Hematopoietic multipotent progenitor cell treated with erythropoietin and hydrocortisone succinate and interleukin-3 and kit ligand, for 6 days (in vitro differentiated cells): ENCODE measurements at places on chromosomes 2 and 18.
A peak's percentile ranks its signal among the peaks of the same experiment; 100 is the strongest.

DNA sequence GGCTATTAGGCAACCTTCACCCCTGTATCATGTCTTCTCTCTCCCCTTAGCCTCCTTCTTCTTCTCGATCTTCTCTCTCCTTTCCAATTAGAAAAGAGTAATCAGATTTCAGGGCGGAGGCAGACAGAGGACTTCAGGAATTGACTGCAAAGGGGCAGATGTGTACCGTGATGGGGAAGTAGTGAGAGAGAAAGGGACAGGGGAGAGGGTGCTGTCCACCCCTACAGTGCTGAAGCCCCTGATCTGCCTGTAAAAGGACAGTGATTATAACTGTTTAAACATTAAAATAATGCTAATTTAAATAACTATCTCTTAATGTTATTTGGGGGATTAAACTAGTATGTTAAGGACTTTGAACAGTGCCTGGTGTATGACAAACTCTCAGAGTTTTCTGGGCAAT is 178.5 kb downstream of the ACTR3 start:
- peak; percentile 13 for DNase-seq

- DNase-seq, result no peak
These were observed 16.9 kb downstream of the STEAP3 start for GRCh38 chr2:119240311-119241204.

GRCh38 chr2:205815673-205816072 is 133.4 kb downstream of the NRP2 start:
- DNase-seq, result no peak

GRCh38 chr2:6574121-6574520 is 291.6 kb downstream of the CMPK2 start:
- no peak for DNase-seq

DNA sequence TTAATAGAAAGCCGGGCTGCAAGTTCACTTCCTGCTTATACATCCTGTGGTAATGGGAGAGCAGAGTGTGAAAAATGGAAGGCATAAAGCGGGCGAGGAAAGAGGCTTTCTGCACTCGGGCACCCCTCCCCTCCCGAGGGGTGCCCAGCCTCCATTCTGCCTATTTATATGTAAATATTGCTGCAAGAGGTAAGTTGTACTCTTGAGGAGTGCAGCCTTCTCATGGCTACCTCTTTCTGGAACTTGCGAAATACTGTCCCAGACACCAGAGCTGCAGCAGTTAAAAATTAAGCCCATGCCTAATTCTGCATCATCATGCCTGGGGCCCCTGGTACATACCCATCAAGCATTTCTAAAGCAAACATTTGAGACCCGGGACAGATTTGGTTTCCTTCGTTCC is 156.0 kb downstream of the GBX2 start:
- no peak for DNase-seq

GRCh38 chr2:120948662-120949011 is 213.0 kb downstream of the GLI2 start:
- DNase-seq, result no peak

- DNase-seq, result peak; percentile 43
These were observed 29.4 kb downstream of the GPD2 start for GRCh38 chr2:156465573-156465972.

- no peak for DNase-seq
These were observed 422.7 kb upstream of the FSHR start for GRCh38 chr2:49577041-49577440.

GRCh38 chr2:170582751-170583463 is 132.2 kb upstream of the SP5 start:
- no peak for DNase-seq

GRCh38 chr2:573025-573424 is 104.2 kb downstream of the TMEM18 start:
- DNase-seq, result no peak

- no peak for DNase-seq
These were observed 99.9 kb upstream of the FN1 start for GRCh38 chr2:215535741-215536140.

DNA sequence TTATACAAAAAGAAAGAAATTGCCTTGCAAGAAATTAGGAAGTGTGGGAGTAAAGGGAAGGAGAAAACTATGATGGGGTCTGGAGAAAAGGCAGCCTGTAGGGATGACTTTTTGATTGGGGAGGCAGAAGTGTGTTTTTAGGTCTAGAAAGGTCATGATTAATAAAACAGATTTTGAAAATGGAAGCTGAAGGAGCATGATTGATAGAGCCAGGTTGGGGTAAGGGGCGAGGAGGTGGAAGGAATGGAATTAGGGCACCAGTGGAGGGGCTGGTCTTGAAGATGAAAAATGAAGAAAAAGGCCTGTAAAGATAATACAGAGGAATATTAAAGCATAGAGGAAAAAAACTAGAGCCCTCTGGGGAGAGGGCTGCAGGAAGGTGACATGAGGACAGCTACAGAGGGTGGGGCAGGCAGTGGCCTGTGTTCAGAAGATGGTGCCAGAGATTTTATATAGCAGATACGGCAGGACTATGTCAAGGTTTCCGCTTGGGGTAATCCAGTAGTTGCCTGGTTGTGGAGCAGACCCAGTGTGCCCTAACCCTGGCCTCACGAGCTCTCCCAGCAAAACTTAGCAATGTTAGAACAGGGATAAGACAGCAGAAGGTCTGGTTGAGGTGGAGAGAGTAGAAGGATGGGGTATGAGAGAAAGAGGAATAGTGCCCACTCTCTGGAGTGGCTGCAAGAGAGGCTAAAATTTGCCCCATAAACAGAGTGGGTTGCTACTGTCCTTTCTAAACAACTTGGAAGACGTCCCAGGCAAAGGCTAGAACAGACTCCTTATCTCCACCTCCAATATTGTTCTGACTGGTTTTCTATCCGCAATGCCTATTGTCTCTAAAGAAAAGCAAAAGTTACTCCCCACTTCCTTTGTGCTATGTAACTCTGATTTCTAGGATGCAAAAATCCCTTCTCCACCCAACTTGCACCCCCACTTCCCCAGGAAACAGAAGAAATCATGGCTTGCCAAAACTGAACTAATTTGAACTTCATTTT is 287.3 kb downstream of the AGPS start:
- peak; percentile 83 for DNase-seq

DNA sequence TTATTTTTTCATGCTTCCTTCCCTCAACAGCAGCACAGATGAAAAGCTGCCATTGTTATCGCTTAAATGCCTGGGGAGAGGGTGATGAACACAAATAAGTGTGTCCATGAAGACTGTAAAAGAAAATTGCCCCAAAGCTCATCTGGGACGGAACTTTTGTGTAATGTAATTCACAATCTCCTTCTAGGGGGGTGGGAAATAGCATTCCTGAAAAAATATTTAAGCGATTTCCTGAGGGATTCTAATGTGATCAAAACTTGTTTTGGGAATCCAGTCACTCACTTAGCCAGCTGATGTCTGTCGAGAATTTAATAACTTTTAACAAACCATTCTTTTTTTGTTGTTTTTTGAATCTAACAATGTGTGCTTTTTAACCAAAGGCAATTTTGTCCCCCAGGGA is 427.9 kb downstream of the PLCL1 start:
- DNase-seq, result no peak

DNA sequence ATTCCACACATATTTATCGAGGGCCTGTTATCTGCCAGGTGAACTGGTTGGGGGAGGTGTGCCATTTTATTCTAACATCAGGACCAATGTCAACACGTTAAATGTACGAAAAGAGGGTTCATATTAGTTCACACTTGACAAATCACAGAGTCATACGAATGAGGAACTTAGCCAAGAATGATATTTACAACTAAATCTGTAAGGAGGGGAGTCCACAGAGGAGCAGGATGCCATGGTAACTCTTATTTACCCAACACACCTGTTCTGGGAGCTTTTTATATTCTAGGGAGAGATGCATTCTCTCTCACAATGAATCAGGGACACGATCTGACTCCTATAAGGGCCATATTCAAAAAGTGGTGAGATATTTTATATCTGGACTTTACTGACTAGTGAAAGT is 144.1 kb downstream of the CDC42EP3 start:
- DNase-seq, result no peak

- no peak for DNase-seq
These were observed 248.5 kb downstream of the RNF144A start for GRCh38 chr2:7165736-7166135.

DNA sequence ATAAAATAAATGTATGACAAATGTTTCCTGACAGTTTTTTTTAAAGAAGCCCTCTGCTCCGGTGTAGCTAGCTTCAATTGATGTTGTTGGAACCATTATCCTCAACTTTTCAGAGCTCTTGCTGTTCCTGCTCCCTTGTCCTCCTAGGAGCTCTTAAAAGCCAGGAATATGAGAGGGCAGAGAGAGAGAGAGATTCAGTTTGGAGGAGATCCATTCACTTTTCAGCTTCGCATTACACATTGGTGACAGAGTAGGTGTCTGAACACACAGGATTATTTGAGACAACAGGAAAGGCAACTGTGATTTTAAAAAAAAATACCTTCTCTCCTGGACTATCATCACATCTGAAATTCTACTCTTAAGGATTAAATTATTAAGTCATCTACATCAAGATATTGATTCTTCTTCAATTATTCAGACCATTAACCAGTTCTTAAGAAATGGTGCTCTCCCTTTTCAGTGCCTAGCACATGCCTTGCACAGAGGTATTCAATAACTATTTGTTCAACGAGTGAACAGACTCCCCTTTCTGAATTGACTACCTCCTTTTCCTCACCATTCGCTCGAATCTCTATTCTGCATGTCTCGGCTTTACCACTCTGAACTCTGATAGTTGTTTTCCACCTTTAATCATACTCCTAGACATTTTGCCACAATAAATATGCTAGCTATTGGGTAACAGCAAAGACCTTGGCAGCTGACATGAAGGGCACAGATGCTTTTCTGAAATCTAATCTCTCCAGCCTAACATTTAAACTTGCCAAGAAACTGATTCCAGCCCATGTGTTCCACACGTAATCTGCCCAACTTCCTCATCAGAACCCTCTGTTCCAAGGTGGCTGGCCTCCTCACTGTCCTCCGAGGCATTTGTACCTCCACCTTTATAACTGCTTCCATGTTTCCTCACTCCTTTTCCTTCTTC is 28.6 kb upstream of the SLC35F5 start:
- DNase-seq, result no peak

DNA sequence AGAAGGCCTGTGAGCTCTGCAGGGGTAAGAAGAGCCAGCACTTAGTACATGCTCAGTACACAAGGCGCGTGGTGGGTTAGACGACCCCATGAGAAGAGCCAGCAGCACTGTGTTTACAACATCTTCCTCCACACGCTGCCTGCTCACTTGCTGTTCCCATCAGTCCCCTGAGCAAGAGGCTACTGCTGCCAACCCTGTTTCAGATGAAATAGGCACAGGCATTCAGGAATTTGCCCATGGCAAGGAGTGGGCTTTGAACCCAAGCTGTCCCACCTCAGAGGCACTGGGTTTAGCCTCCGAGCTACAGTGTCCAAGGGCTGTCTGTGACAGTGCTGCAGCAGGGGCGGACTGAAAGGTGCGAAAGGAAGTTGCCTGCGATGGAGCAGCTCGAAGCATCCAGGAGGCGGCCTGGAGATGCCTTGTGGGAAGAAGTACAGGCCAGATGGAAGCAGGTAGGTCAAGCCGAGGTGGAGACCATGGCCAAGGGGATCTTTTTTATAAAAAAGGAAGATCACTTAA is 121.5 kb upstream of the PXDN start:
- no peak for DNase-seq

DNA sequence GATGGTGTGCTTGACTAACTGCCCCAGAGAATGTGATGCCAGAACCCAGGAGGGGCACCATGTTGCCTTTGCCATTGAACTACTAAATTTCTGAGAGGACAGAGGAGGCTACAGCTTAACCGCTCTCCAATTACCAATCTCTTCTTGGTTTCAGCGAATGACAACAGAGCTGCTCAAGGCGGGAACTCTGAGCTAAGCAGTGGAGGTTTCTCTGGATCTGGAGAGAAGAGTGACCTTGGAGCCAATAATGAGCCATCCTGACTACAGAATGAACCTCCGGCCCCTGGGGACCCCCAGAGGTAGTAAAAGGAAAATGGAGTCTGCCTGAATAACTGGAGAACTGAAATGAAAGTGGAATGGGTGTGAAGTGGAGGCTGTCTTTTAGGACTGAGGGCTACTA is 53.2 kb downstream of the DIS3L2 start:
- DNase-seq, result no peak

DNA sequence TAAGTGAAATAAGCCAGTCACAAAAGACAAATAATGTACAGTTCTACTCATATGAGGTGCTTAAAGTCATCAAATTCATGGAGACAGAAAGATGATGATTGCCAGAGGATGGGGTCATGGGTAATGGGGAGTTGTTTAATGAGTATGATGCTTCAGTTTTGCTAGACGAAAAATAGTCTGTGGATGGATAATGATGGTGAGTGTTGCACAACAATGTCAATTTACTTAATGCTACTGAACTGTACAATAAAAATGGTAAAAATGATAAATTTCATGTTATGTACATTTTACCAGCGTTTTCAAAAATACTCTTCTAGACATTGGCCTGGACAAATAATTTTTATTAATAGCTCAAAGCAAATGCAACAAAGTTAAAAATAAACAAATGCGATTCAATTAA is 118.5 kb upstream of the KYNU start:
- no peak for DNase-seq

- DNase-seq, result no peak
These were observed 315.4 kb downstream of the CDH2 start for GRCh38 chr18:27861539-27861938.

DNA sequence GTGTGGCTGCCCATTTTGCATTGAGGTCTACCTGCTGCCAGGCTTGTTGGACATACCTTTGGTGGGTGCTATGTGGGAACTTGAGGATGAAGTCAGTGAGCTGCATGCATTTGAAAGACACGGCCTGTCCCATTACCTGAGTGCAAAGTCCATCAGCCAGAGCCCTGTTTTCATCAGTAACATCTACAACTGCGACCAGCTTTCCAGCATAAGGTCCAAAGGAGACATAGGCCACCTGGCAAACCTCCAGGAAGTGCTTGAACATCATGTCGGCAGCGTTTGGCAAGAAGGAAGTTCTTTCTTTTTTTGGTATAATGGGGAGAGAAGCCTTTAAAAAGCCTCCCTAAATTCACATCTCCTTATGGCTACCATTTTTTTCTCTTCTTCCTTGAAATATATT is 143.1 kb downstream of the FAM161A start:
- peak; percentile 18 for DNase-seq

GRCh38 chr18:51279367-51279984 is 82.0 kb upstream of the MEX3C start:
- DNase-seq, result no peak

GRCh38 chr18:34858188-34858587 is 148.1 kb downstream of the DTNA start:
- DNase-seq, result no peak

DNA sequence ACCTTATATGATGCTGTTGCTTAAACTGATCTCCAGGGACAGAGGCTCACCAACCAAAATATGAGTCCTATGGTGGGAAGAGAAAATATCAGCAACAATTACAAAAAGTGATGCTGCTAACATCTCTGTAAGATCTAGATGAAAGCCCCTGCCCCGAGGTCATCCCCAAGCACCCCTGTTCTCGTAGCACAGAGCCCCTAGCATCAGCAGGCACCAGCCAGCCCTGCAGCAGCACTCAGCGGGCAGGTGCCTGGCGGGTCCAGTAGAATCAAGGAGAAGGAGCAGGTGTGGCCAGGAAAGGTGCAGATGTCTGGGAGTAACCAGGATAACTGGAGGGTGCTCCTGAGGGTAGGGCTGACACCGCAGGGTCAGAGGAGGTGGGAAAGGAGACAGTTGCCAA is 474.2 kb upstream of the MYT1L start:
- no peak for DNase-seq
